GM23338 (cell line): ENCODE measurements at places on chromosomes 7 and 10. TPM values are rescaled to one million over a fixed set of nuclear protein-coding genes. Genes with fewer than 3 reads are reported as not detected.

DNA sequence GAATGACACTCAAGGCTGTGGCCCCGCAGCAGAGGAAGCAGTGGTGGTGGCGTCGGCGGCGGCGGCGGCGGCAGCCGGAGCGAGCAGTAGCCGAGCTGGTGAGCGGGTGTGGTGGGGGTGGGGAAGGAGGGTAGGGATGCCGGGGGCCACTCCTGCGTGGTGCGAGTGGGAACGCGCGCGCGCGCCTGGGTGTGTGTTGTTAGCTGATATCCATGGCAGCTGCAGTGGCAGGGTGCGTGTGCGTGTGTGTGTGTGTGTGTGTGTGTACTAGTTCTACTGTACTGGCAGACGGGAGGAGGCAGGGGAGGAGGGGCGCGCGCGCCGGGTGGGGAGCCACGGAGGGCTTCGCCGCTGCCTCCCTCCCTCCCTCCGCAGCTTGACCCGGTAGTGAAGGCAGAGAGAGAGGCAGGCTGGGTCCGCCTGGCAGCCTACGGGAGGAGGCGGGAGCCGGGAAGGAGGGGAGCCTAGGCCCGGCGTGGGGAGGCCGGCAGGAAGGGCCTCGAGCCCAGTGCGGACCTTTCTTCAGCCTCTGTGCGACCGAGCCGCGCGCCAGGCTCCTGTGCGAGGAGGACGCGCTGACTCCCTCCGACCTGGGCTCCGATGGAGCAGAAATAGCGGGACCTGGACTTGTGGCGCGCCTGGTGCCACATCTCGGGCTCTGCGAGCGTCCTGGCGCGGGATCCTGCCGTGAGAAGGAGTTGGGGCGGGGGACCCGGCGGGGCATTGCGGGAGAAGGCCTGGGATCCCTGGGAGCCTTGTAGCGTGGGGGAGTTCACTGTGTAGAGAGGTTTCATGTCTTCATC, at the start of gene MAGI2:
MAGI2 (minus strand) TSS at position 110 of the 803 bp plus-strand sequence. CDS start 347 bp downstream, outside the sequence.
- DNase-seq: peak; percentile 70

- no peak for DNase-seq
These were observed 25.4 kb downstream of the KNDC1 start for GRCh38 chr10:133185421-133185820.

- no peak for DNase-seq
These were observed 90.2 kb downstream of the DLG5 start for GRCh38 chr10:77836299-77836820.

GJD4 gene
- polyA plus RNA-seq: not detected in 2 replicates

- no peak for DNase-seq
These were observed 23.7 kb upstream of the RASSF4 start for GRCh38 chr10:44935966-44936295.

BTBD16 gene
- not detected in 2 replicates for polyA plus RNA-seq

DNA sequence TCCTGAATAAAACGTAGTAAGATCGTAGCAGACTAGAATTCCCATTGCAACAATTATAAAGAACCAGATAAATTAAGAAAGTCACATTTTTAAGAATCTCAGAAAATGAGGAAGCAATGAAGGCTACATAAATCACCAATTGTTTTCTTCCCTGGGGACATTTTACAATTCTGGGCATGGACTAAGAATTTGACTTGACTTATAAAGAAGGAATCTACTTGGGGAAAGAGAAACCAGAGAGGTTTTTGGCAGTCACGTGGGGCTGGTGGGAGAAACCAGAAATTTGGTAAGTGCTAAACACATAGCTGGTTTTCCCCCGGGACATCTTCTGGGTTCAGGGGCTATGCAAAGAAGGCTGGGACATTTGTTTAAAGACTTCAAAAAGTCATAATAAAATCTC, 109.8 kb upstream of the IL6 start:
- DNase-seq: no peak

DNA sequence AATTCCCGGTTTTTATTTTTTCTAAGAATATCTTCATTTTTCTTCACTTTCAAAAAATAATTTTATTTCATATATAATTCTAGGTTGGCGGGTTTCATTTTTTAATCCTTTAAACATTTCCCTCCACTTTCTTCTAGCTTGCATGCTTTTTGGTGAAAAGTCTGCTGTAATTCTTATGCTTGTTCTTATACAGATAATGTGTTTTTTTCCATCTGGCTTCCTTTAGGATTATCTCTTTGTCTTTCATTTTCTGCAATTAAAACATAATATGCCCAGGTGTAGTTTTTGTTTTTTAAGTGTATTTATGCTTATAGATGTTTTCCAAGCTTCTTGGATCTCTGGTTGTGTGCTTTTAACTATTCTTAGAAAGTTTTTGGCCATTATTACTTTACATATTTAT, 341.3 kb upstream of the SEMA3C start:
- no peak for DNase-seq

- peak; percentile 78 for DNase-seq
These were observed 328 bp downstream of the ESYT2 start for GRCh38 chr7:158829021-158829341.

GRCh38 chr10:20677340-20677739, 219.8 kb downstream of the NEBL start:
- no peak for DNase-seq

TMEM139 gene
- polyA plus RNA-seq: 1.7 and 3.3 TPM in 2 replicates

NUTM2D gene
- 0.07 and 0.18 TPM in 2 replicates for polyA plus RNA-seq

GRCh38 chr7:130421684-130422083, 19.1 kb downstream of the CEP41 start:
- DNase-seq: no peak

OR2A1 gene
- polyA plus RNA-seq: 1.2 and 1.6 TPM in 2 replicates

DNA sequence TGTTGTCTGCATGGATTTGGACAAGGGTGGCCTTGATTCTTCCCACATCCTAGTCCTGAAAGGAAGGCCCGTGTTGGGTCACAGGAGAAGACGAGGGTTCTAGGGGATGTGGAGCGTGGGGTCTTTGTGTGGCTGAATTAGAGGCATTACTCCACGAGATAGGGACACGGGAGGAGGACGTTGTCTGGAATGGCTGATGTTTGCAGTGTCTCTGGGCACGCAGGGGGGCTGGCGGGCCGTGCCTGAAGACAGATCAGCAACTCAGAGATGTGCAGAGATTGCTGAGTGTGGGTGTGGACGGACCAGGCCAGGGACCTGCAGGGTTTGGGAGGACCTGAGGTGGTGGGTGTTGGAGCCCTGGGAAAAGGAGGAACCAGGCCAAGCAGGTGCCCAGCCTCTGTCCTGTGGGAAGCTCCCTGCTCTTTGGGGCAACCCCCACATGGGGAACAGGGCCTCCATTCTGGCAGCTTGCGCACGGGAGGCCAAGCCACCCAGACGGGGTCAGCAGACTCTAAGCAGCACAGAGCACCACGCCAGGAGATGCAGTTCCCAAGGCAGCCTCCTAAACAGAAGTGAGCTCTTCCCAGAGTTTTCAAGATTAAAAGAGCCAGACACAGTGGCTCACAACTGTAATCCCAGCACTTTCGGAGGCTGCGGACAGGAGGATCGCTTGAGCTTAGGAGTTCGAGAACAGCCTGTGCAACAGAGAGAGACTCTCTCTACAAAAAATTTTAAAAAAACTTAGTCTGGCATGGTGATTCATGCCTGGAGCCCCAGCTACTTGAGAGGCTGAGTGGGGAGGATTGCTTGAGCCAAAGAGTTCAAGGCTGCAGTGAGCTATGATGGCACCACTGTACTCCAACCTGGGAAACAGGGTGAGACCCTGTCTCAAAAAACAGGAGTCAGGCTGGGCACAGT, 71.0 kb upstream of the GTF2I start:
- no peak for DNase-seq

FIGNL1 gene
- polyA plus RNA-seq: 5.5 and 6.6 TPM in 2 replicates

DNA sequence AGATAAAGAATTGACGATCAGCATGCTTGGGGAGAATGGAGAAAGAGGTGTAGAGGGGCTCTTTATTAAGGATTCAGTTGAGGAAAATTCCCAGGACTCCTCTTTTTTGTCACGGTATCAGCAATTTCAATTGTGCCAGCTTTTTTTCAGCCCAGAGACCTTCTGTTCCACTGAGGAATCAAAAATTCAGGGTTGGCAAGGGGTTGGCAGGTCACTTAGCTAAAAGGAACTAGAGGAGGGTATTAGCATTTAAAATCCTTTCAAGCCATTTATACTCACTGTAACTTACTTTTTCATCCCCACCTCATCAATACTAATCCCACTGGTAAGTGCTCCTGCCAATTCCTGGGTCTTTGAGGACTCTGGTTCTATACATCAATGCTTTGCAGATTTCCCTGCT, 757.5 kb upstream of the COBL start:
- no peak for DNase-seq

SAP25 gene
- 3.8 and 3.9 TPM in 2 replicates for polyA plus RNA-seq

CPA1 gene
- not detected in 2 replicates for polyA plus RNA-seq

DNA sequence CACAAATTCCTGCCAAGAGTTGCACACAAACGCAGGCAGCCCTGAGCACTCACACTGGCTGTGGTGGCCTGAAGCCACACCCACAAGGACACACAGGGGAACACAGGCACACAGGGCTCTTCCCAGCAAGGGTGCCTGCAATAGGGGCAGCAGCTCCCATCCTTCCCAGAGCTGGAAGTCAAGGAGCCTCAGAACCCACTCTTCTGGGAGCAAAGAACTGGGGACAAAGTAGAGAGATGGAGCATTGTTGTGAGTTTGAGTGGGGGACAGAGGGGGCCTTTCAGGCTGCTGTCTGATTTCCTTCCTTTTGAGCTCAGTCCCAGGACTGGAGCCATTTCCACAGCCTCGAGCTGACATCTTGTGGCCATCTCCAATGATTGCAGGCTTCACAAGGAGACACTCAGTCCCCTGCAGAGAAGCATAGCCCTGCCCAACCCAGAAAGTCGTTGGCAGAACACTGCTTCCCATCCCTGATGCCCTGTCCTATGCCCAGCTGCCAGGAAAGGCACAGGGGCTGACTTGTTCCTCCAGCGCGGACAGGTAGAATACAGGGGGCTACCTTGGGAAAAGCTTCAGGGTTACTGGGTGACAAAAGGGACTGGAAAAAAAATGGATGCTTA, 34.4 kb upstream of the SLF2 start:
- peak; percentile 89 for DNase-seq

GRCh38 chr10:90389876-90390275, 468.0 kb downstream of the HTR7 start:
- DNase-seq: no peak

DNA sequence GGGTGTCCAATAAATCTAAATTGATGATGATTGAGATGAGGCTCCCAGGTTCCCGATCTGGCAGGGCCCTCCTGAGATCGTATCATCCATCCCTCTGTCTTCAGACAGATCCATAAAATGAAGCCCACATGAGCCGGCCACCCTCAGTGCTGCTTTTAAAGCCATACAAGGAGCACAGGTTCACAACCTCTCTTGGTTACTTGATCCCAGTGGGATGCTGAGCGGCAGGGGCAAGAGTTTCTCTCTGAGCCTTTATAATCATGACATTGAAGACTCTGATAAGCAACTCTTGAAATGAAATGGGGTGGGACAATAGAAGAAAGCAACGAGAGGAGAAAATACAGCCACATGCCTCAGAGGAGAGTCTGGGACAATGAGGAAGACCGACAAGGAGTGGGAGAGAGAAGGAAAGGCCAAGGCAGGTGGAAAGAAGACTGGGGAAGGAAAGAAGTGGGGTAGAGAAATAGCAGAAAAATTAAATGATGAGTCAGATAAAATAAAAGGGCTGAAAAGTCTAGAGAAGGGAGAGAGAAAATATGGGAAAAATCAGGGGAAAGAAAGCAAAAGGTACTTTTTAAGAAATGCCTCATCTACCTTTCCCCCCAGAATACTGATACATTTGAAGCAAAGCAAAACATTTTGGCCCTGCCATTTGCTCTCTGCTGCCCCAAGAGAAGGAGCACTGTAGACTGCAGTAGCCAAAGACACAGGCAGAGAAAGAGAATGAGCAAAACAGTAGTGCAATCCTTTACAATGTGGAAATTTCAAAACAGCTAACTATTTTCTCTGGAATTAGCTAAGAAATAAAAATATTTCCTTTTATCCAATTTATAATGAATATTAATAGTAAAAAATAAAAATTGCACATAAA, 14.6 kb downstream of the GBX1 start:
- DNase-seq: no peak

DNA sequence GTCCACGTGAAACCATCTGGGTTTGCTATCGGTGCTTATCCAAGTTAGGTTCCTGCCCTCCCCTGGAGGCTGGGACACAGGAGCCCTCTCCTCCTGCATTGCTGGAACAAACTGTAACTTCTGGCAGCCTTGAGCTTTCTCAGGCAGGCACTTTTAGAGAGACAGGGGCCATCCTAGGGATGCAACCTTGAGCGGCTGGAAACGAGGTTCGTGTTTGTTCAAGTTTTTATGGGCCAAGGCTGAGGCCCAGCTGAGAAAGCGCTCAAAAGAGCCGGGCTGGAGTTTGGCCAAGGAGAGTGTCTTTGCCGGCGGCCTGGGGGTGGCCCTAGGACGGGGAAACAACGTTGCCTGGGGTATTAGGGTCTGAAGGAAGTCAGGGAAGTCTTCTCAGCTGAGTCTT, 5.5 kb upstream of the MMD2 start:
- DNase-seq: no peak

- DNase-seq: peak; percentile 86
These were observed 493.4 kb downstream of the TNS3 start for GRCh38 chr7:47088329-47089067.

NUDT5 gene
- 254 and 255 TPM in 2 replicates for polyA plus RNA-seq

- no peak for DNase-seq
These were observed 159.3 kb downstream of the BMPER start for GRCh38 chr7:34064519-34065158.

DNA sequence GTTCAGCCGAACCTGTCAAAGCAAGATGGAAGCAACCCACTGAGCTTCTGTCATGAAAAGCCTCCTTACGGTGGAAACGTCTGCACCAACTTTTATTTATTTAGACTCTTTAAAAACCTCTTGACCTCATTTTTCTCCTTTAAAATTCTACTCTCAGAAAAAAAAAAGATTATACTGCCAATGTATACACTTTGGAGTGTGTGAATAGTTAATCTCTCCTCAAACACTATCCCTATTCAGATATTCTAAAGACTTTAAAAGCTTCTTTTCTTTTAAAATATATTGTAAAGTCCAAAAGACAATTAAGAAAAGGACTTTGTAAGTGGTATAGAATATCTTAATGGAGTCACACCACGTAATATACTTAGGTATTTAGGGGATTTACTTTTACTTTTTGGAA, 335.2 kb upstream of the SEMA3D start:
- no peak for DNase-seq

DNA sequence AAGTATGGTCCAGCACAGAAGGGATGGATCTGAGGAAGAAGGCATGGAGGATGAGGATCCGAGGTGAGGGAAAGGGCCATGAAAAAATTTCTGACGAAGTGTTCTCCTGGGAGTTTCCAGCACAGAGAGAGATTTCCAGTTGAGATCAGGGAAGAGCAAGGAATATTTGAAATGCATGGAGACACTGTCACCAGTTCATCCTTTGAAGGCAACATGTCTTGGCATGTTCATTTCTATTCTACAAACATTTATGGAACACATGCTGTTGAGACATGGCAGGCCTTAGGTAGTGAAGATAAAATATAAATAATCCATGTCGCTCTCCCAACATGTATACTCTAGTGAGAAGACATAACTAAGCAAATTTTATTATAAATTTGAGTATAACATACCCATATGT, 234.0 kb upstream of the TCF7L2 start:
- DNase-seq: no peak

GRCh38 chr10:9331583-9332008, 1277.1 kb downstream of the GATA3 start:
- DNase-seq: peak; percentile 62
